ENCODE measurements at places on chromosomes 5 and 9.

DNA sequence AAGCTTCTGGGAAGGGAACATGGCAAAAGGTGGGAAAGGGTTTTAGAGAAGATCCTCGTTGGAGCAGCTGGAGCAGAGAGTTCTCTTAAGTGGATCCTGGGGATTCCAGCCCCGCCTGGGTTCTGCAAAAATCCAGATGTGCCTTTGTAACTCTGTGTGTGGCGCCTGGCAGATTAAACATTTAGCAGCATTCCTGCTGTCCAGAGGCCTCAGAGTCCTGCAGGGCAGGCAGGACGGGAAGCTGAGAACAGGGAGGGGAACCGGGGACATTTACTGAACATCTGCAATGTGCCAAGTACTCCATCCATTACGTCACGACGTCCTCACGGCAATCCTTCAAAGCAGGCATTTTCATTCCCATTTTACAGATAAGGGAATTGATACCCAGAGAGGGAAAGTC, 6.0 kb downstream of the EIF4E1B start:
- DNase-seq, result no peak

DNA sequence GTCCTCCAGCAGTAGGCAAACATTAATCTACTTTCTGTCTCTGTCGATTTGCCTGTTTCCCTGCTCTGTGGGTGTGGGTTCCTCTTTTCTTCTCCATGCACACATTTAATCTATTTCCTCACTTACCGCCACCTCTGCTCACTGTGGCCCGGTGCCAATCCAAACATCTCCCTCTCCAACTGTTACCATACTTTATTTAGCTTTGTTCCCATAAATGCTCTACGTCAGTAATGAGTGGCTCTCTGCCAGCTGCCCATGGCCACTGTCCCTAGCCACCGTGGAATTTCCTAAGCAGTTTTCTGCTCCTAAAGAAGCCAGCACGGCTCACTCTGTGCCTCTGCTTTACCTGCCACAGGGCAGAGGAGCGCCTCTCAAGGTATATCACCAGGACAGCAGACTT, 19.5 kb upstream of the GOLPH3 start:
- no peak for DNase-seq

DNA sequence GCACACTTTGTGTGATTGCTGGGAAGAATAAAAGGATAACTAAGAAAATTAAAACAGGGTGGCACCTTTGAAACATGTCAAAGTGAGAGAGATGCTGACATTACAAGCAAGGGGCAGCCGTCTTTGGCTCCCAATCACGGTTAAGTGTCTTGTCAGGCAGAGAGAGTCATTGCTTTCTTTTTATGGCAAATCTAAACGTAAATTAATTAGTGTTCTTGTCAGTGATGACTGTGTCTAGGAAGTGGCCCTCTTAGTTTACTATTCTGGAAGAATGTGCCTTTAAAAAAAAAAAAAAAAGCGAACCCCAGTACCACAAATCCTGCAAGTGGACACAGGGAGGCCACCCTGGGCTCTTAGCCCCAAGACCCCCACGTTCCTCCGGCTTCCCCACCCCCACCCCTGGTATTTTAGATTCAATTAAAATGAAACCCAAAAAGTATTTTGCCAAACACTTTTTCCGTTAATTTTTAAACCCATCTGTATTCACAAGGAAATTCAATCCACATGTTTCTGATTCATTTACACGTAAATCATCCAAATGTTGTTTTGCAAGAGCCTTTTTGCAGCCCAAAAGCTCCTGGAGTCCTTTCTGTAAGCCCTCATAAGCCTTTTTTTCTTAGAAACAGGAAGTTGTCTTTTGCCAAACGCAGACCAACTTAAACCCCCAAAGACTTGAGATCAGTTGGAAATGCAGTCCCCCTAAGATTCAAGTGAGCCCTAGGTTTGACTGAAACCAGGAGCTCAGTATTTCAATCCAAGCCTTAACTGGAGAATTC, 399.3 kb downstream of the EBF1 start:
- DNase-seq, result no peak

GRCh38 chr5:154542581-154542980, 64.6 kb upstream of the HAND1 start:
- DNase-seq, result no peak

DNA sequence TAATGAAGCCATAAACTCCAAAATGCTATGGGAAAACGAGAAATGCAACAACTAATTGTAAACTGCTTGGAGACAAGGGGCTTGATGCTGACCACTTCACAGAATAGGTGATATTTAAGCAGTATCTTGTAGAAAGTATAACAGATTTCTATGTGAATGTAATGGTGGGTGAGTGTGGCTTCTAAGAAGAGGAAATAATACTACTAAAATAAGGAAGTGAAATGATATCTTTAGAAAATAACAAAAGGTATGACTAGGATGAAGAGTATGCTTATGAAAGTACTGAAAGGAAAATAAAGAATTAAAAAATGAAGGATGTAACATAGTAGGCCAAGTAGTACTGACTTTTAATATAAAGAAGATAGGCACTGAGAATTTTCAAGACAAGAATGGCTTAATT, 94.2 kb downstream of the AGTPBP1 start:
- DNase-seq, result no peak

GRCh38 chr9:38443597-38443996, 19.3 kb upstream of the IGFBPL1 start:
- DNase-seq, result no peak
